ENCODE measurements at places on chromosomes 12 and 14.
A peak's percentile ranks its signal among the peaks of the same experiment; 100 is the strongest.

DNA sequence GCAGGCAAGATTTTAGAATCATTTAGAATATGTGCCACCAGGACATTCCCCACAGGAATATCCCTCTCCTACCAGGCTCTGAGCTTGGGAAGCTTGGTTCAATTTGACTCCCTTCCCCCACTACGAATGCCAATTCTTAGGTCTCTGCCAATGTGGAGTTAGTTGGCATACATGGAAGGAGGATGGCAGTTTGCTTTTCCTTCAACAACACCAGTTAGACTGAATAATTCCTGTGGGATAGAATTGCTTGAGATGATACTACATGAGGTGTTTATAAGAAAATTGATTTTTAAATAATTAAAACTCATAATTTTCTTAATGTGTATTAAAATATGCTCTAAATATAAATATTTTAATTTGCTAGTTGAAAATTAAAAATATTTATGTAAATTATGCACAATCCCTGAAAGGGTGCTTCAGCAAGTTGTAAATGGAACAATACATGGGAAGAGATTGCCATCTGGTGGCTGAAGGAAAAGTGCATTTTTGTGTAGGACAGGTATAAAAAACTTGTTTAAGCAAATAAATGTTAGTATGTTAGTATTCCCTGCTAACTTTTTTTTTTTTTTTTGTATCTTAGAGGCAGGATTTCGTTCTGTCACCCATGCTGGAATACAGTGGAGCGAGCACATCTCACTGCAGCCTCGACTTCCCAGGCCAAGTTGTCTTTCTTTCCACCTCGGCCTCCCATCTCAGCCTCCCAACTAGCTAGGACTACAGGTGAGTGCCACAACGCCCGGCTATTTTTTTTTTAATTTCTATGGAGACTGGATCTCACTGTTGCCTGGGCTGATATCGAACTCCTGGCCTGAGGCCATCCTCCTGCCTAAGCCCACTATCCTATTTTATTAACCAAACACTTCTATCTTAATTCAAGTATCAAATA lies 25.8 kb upstream of the STRAP start:
- peak; percentile 78 for DNase-seq

DNA sequence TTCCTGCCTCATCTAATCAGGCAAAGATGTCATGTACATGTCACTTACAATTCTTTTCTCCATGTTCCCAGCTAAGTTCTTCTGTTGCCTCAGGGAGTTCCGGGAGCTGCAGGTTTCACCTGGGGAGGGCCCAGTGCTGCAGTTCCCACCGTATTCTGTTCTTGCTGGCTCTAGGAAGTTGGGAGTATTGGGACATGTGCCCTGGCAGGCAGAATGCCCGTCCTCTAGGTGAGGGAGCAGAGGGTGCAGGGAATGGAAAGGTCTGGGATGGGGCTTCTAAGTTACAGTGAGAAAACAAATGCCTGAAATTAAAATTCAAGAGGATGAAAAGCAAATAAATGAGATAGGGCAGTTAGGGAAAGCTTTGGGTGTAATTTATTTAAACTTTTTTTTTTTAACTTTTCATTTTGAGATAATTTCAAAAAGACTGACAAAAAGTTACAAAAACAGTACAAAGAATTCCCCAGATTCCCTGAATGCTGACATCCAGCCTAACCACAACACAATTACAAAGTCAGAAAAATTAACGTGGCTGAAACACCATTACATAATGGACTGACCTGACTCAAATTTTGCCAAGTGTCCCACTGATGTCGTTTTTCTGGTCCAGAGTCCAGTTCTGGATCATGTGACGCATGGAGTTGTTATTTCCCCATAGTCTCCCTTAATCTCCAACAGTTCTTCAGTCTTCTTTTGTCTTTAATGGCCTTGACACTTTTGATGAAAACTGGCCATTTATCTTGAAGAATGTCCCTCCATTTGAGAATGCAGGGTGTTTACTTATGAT lies 187.2 kb upstream of the MYL2 start:
- DNase-seq, result no peak

DNA sequence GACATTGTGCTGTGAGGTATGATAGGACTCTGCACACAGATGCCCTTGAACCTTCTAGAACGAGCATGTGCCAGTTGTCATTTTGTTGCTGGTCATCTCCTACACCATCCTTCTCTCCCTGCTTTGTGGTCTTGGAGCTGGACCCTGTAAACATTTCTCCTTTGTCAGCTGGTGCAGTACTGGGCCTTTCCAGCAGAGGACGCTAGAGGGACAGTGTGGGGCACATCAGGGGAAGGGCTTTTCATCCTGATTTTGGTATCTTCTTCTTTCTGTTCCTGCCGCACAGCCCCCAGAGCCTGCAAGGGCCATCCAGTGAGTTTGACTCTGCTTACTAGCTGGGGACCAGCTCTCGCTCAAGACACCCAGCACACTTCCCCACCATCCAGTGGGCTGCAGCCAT lies 484.6 kb downstream of the AACS start:
- DNase-seq, result no peak

DNA sequence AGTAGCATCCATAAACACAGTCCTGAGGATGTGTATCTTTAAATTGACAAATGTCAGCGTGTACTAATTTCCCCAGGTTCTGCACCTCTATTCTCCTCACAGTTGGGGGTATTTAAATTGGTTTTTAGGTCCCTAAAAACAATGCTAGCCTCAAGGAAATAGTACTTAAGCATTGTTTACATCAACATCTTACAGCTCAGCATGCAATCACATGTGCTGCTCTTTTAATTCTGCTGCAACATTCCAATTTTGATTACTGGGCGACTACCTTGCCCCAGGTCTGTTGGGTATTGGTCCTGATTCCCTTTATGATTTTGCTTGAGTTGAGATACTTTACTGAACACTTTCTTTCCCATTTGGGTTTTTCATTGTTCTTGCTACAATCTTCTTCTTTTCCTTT lies 616.6 kb downstream of the CCER1 start:
- DNase-seq, result no peak

DNA sequence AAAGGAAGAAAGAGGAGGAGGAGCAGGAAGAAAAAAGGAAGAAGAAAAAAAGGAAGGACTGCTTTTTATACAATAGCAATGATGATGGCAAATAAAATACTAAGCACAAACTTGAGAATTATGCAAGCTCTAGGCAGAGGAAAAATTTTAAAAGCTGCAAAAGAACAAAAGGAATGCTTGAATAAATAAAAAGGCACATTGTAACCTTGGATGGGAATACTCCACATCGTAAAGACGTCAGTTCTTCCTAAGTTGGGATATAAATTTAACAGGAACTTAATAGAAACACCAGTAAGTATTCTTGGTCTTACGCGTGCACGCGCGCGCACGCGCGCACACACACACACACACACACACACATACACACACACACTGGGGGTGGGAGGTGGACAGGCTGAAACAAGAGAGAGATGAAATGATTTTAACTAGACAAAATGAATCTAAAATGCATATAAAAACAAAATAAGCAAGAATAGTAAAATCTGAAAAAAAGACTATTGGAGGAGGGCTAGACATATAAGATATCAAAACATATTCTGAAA lies 43.0 kb downstream of the SERPINA3 start:
- no peak for DNase-seq

- no peak for DNase-seq
Observed at GRCh38 chr14:69325086-69325485, 65.1 kb downstream of the GALNT16 start.

DNA sequence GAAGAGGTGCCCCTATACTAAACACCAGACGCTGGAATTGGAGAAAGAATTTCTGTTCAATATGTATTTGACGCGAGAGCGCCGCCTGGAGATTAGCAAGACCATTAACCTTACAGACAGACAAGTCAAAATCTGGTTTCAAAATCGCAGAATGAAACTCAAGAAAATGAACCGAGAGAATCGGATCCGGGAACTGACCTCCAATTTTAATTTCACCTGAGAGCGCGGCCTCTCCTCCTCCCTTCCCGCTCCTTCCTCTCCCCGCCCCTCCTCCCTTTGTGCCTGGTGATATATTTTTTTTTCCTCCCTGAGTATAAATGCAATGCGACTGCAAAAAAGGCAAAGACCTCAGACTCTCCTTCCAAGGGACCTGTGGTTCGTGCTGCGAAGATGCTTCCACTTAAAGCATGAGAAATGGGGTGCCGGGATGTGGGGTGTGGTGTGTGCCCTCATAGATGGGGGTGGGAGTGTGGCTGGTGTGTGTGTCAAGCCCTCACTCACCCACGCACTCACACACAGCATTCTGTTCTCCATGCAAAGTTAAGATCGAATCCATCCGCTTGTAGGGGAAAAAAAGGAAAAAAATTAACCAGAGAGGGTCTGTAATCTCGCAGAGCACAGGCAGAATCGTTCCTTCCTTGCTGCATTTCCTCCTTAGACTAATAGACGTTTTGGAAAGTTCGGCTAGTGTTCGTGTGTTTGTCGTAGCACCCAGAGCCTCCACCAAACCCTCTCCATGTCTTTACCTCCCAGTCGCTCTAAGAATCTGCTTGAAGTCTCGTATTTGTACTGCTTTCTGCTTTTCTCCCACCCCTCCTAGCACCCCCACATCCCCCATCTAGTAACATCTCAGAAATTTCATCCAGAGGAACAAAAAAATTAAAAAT lies 4.5 kb downstream of the HOXC10 start:
- peak; percentile 26 for DNase-seq

DNA sequence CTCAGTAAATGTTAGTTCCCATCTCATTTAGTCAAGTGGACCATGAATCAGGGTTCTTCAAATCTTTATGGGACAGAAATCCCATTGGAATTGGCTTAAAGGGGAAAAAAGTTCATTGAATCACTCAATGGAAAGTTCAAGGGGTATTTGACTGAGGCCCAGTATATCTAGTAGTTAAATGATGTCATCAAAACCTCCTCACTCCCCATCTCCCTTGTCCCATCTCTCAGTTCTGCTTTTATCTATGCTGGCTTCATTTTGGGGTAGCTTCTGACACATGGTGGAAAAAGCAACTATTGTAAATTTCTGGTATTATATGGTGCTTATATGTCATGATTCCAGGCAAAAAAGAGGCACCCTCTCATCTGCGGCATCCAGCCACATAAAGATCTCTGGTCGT lies 51.9 kb downstream of the DAAM1 start:
- DNase-seq, result no peak

DNA sequence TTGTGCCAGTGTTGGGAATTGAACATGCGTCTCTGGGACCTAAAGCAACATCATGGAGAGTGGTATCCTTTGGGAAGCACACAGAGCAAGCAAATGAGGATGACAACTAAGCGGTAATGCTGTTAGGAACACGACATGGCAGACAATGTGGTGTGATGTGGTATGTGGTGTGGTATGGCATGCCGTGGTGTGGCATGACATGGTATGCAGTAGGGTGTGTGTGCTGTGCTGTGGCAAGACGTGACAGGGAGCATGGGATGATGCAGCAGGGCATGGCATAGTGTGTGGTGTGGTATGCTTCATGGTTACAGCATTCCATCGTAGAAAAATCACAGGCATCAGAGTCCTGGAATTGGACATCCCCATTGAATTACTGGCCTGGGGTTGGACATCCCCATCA lies 108.7 kb downstream of the RTN1 start:
- no peak for DNase-seq

DNA sequence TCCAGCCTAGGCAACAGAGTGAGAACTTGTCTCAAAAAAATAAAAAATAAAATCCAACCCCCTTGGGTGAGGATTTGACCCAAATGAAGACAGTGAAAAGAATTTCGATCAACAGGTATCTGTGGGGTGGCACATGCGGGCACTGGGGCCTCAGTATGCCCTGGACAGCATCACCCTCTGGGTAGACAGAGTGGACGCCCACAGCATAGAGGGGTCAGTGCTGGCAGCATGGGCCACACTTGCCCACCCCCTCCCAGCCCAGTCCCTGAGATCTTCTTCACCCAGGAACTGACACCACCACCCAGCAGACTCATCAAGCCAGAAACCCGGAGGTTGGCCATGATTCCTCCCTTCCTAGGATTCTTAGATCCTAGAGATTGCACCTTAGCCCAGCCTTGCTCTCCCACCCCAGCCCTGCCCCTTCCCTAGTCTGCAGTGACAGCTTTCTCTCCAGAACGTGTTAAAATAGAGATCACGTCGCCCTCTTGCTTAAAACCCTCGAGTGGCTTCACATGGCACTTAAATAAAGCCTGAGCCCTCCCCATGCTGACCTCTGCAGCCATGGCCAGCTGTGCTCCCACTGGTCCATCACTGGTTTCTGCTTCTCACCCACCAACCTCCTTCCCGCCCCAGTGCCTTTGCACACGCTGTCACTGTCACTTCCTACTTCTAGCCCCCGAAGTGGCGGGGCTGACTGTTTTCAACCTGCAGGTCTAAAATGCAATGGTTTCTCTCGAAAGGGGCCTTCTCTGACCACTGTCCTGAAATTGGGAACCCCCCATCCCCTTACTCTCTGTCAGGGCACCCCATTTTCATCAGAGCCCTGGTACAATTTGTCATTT lies 26.2 kb upstream of the DYNC1H1 start:
- DNase-seq, result no peak

GRCh38 chr12:131867471-131867870 lies 27.0 kb upstream of the ULK1 start:
- DNase-seq, result no peak

DNA sequence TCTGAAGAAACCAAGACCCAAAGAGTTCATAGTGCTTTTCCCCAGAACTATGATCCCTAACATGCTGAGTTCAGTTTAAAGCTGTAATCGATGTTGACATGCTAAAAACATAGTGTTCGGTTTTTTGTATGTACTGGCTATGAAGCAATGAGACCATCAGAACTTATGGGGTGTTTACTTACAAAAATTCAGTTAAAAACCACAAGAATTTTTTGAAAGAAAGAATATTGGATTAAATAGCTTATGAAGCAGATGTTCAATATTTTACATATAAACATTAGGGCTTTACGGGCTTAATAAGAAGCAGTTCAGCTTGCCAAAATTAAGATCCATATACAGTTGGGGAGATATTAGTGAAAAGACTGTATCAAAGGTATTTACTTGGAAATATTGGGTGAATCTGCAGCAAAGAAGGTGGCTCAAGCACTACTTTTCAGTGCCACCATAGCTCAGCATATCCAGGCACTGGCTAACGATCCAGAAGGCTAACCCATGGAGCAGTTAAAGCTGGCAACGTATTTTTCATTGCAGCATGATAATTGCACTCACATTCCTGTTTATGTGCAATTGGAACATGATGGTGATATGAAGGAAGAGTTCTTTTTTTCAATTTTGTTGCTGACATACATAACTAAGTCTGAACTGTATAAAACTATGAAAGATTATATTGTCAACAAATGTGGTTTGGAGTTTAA lies 125.9 kb downstream of the EFCAB11 start:
- DNase-seq, result no peak

GRCh38 chr12:98146043-98146442 lies 369.3 kb upstream of the TMPO start:
- DNase-seq, result peak; percentile 13

- DNase-seq, result no peak
Observed at GRCh38 chr14:33788161-33788560, 162.7 kb downstream of the EGLN3 start.

Data from lung microvascular endothelial cell (primary cell).